Activated CD8-positive, alpha-beta memory T cell treated with anti-CD3 and anti-CD28 coated beads for 1 hour (primary cell): ENCODE measurements at places on chromosomes 6 and 20.

- DNase-seq, result no peak
These were observed 27.6 kb upstream of the FAM83C start for GRCh38 chr20:35319871-35320197.

- no peak for DNase-seq
These were observed 168.2 kb downstream of the GPX5 start for GRCh38 chr6:28693751-28694443.

- no peak for DNase-seq
These were observed 4.3 kb downstream of the BHLHE23 start for GRCh38 chr20:63002511-63002910.

- no peak for DNase-seq
These were observed 97.4 kb upstream of the ELOVL5 start for GRCh38 chr6:53446151-53446550.

DNA sequence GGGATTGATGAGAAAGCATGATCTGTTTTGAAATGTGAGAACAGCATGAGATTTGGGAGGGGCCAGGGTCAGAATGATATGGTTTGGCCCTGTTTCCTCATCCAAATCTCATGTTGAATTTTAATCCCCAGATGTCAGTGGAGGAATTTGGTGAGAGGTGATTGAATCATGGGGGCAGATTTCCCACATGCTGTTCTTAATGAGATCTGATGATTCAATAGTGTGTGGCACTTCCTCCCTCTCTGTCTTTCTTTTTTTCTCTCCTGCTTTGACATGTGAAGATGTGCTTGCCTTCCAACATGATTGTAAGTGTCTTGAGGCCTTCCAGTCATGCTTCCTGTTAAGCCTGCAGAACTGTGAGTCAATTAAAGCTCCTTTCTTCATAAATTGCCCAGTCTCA is 1060.3 kb upstream of the CITED2 start:
- DNase-seq, result no peak
